ENCODE measurements at places on chromosomes 11 and 22.
A peak's percentile ranks its signal among the peaks of the same experiment; 100 is the strongest.

DNA sequence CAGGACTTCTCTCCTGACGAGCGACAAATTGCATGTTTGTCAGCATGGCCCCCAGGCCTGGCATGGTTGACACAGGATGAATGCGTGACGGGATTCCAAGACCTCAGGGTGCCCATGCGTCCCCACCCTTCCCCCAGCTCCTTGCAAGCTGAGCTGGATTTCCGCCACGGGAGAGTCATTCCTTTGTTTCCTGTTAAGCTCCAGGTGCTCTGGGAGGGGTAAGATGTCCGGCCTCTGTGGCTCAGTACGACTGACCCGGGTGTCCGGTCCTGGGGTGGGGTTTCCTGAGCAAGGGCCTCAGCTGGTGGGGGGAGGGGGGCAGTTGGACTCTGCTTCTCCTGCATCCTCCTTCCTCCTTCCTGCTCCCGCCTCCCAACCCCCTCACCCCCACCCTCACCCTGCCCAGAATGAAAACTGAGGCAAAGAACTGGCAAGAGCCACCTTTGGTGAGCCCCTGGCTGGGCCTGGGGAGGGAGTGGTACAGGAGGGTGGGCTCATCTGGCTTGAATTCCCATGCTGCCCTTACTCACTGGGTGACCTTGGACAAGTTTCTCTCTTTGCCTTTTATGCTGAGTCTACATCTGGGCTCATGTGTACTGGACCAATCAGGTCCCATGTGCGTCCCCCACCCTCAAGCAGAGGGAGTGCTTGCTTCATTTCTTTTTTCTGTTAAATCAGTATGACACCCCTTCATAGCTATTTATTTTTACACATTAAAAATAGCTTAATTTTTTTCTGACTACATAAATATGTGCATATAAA, 2.5 kb downstream of the CDC42EP2 start:
- no peak for DNase-seq

GRCh38 chr11:68373189-68373814, 60.9 kb downstream of the LRP5 start:
- no peak for DNase-seq

DNA sequence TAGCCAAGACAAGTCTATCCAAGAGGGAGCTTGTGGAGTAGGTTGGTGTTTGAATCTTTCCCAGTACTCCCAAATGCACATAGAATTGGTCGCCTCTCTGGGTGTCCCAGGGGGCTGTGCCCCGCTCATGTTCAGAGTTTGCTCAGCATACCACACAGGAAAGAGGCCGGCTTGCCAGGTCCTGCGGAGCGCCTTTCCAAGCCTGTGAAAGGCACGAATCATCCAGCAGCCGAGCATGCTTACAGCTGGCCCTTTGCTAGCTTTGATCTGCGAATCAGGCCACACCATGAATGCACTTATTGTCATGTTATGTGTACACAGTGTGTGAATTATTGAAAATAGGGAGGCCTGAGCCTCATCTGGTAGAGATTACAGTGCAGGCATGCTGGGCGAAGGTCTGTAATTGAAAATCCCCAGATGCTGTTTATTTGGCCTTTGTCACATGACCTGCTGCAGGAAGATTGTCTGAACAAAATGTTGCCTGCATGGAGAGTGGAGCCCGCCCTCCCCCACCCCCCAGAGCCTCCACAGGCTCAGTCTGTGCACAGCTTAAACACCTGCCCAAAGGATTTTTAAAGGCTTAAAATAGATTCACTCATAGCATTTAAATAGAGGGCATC, 163.3 kb upstream of the RASSF10 start:
- DNase-seq, result peak; percentile 96

GRCh38 chr11:68998390-68998911, 14.6 kb downstream of the MRGPRF start:
- peak; percentile 93 for DNase-seq

- no peak for DNase-seq
Observed at GRCh38 chr11:6654281-6655019, 1.2 kb downstream of the DCHS1 start.

DNA sequence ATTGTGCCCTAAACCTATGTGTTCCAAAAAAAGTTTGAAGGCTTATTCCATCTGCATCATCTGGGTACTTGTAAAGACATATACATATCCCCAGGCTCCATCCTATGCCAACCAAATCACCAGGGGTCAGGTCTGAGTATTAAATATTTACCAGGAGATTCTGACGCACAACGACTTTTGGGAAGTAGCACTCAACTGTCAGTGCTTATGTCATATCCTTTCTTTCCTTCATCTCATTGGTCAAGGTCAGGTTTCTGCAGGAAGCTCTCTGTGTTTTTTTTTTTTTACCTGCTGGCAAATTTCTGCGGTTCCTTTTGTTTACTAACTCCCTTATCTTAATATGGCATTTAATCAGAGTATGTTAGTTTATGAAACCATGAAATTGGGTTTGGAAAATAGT, 22.5 kb upstream of the CYP2R1 start:
- no peak for DNase-seq

GRCh38 chr11:33618956-33619355, 81.7 kb downstream of the C11orf91 start:
- no peak for DNase-seq

DNA sequence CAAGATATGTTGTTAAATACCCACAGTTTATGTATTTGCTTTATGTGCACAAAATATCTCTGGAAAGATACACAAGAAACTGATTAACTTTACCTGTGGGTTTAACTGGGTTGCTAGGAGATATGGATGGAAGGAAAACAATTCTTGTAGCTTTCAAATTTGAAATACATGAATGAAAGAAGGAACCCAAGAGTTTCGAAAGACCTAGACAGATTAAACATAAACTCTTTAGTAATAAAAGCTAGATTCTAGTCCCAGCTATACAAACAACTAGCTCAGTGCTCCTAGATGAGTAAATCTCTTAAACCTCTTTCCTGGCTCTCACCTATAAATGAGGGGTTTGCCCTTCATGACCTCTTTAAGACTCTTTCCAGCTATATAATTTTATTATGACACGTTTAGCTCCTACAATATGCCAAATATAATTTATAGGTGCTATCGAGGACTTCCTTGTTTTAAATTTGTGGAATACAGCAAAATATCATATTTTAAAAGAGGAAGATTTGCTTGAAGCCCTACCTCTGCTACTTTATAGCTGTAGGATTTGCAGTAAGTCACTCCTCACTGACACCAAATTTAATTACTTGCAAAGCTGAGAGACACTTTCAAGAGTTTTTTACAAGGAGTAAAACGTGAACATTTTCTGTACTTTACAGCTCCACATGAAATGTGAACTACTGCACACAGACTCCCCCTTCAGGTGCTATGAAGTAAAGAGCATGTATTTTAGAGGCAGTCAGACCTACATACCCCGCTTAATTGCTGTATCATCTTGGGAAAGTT, 50.7 kb downstream of the RRAS2 start:
- DNase-seq, result peak; percentile 15

GRCh38 chr11:28168718-28169117, 60.5 kb downstream of the METTL15 start:
- no peak for DNase-seq

- DNase-seq, result peak; percentile 73
Observed at GRCh38 chr11:6438979-6439571, 1.7 kb downstream of the HPX start.

Data from NCI-H345 (cell line).